ENCODE measurements at places on chromosomes 6 and 20.

- H3K4me3 ChIP-seq: no peak overlapping the region
- no peak for DNase-seq
- no peaks in the 10 kb centered on the region for H3K36me3 ChIP-seq
- H3K27ac ChIP-seq: no peak overlapping the region
- H3K4me1 ChIP-seq: no peaks in the 10 kb centered on the region
Observed at GRCh38 chr6:104597541-104598050, 262.1 kb downstream of the HACE1 start.

- H3K27me3 ChIP-seq: peaks cover 6% of the 10 kb centered on the region
- no peaks in the 10 kb centered on the region for H3K4me1 ChIP-seq
- no peak overlapping the region for H3K4me3 ChIP-seq
Observed at GRCh38 chr20:61949363-61949713, 116.3 kb downstream of the TAF4 start.

DNA sequence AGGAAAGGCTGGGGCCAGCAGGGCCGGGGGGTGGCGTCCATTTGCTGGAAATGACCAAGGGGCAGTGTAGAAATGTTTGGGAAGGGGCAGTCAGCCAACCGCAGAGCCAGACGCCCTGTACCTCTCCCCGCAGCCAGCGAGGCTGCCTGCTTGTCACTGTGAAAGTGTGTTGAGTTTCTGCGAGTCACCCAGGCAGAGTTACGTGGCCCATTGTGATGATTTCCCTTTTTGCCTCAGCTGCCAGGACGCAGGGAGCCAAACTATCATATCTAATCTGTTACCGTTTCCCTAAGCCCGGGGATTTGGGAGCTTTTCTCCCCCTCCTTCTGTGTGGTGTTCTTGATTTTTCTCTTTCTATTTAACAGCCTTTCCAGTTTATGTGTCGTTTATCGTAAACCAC lies 67.9 kb upstream of the STX16 start:
- H3K36me3 ChIP-seq: no peaks in the 10 kb centered on the region
- no peaks in the 10 kb centered on the region for H3K4me1 ChIP-seq
- H3K27ac ChIP-seq: no peak overlapping the region
- no peak overlapping the region for H3K4me3 ChIP-seq

- peaks cover 30% of the 10 kb centered on the region for H3K27me3 ChIP-seq
- peaks cover 12% of the 10 kb centered on the region for H3K4me1 ChIP-seq
- no peaks in the 10 kb centered on the region for H3K36me3 ChIP-seq
- no peak overlapping the region for H3K4me3 ChIP-seq
- DNase-seq: no peak
Observed at GRCh38 chr20:10216146-10216791, 2.4 kb upstream of the SNAP25 start.

GRCh38 chr6:14258695-14259593 lies 141.4 kb downstream of the CD83 start:
- DNase-seq: no peak
- H3K27ac ChIP-seq: no peak overlapping the region
- H3K27me3 ChIP-seq: no peaks in the 10 kb centered on the region
- H3K4me1 ChIP-seq: no peaks in the 10 kb centered on the region
- H3K4me3 ChIP-seq: no peak overlapping the region
- no peaks in the 10 kb centered on the region for H3K36me3 ChIP-seq

DNA sequence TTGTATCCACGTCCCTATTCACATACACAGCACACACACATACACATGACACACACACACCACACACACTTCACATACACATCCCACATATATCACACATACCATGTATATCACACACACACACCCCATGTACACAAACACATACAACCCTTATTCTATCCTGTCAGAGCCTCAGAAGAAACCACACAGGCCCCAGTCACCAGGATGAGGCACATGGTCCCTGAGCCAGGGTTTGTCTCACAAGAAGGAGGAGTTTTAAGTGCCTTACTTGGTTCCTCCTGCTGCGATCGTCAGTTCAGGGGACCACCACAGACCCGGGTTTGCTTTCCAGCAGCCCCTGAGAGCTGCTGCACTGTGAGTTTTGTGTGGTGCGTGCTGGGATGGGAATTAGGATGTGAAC lies 23.6 kb downstream of the BFSP1 start:
- peaks cover 4% of the 10 kb centered on the region for H3K4me1 ChIP-seq
- H3K27ac ChIP-seq: no peak overlapping the region
- H3K36me3 ChIP-seq: no peaks in the 10 kb centered on the region
- DNase-seq: no peak

GRCh38 chr6:113854531-113855499 lies 2.3 kb upstream of the MARCKS start:
- peaks cover 5% of the 10 kb centered on the region for H3K4me1 ChIP-seq
- H3K27me3 ChIP-seq: no peaks in the 10 kb centered on the region
- DNase-seq: peak; percentile 74
- H3K27ac ChIP-seq: peak overlapping the region; percentile 86

DNA sequence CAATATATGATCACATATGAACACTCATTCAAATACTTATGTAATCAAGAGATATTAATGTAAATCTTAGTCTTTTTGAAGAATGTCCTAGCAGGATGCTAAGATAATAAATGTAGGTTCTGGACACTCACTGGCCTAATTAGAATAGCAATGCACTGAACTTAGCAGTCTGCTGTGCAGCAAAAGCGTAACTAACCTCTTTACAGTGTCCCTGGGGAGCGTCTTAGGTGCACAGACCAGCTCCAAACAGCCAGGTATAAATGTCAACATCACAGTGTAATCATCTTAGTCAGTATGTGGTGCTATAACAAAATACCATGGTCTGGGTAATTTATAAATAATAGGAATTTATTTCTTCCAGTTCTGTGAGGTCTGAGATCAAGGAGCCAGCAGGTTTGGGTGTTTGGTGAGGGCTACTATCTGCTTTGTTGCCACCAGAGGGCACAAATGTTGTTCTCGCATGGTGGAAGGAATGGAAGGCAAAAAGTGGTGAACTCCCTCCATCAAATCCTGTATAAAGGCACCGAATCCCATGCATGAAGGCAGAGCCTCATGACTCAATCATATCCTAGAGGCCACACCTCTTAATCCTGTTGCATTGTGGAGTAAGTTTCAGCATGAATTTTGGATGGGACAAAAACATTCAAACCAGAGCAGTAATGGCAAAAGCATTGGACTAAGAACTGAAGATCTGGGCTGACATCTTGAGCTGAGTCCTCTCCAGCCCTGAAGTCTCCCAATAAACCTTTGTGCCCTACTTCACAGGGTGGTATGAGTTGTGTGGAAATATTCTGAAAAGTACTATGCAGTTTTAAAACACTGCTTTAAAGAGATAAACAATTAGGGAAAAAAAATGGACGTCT lies 41.8 kb upstream of the FOXO3 start:
- H3K27ac ChIP-seq: no peak overlapping the region
- no peaks in the 10 kb centered on the region for H3K27me3 ChIP-seq
- no peak overlapping the region for H3K4me3 ChIP-seq

- peak; percentile 61 for DNase-seq
- peaks cover 9% of the 10 kb centered on the region for H3K4me1 ChIP-seq
- H3K4me3 ChIP-seq: no peak overlapping the region
- H3K27ac ChIP-seq: peak overlapping the region; percentile 72
Observed at GRCh38 chr6:43421831-43422230, 5.5 kb upstream of the ABCC10 start.

GRCh38 chr6:113202852-113203714 lies 654.1 kb upstream of the MARCKS start:
- no peak overlapping the region for H3K27ac ChIP-seq
- H3K4me3 ChIP-seq: no peak overlapping the region
- DNase-seq: no peak

- H3K4me1 ChIP-seq: no peaks in the 10 kb centered on the region
- H3K27ac ChIP-seq: no peak overlapping the region
- H3K27me3 ChIP-seq: no peaks in the 10 kb centered on the region
Observed at GRCh38 chr6:4714961-4715501, 61.2 kb upstream of the CDYL start.

DNA sequence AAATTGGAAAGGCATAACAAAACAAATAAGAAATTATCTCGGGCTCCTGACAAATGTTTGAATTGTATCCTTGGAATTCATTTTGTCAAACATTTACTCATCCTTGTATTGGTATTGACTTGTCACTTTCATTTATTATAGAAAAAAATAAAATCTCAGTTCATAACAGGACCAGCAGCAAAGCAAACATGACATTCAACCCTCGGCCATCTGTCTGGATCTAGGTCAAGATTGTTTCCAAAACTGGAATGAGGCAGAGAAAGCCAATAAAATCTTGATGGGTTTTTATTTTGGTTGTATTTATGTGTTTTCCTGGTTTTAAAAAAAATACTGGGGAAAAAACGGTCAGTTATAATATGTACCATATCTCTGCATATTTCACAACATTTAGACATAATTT lies 42.9 kb upstream of the FABP7 start:
- H3K36me3 ChIP-seq: no peaks in the 10 kb centered on the region
- no peak for DNase-seq
- H3K27ac ChIP-seq: no peak overlapping the region
- H3K27me3 ChIP-seq: peaks cover 2% of the 10 kb centered on the region
- no peak overlapping the region for H3K4me3 ChIP-seq

DNA sequence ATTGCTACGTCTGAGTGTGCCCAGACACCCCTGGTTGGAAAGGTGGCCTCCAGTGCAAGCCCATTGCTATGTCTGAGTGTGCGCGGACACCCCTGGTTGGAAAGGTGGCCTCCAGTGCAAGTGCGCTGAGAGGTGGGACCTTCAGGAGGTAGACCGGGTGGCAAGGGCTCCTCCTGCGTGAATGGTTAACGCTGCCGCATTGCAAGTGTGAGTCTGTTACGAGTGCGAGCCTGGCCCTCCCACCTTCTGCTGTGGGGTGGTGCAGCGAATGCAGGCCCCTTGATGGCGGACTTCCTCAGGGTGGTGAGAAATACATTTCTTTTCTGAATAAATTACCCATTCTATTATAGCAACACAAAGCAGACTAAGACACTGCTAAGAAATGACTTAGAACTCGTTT lies 208.8 kb downstream of the DLL1 start:
- H3K4me1 ChIP-seq: no peaks in the 10 kb centered on the region
- no peaks in the 10 kb centered on the region for H3K36me3 ChIP-seq
- H3K27ac ChIP-seq: no peak overlapping the region
- no peaks in the 10 kb centered on the region for H3K27me3 ChIP-seq
- H3K4me3 ChIP-seq: no peak overlapping the region

DNA sequence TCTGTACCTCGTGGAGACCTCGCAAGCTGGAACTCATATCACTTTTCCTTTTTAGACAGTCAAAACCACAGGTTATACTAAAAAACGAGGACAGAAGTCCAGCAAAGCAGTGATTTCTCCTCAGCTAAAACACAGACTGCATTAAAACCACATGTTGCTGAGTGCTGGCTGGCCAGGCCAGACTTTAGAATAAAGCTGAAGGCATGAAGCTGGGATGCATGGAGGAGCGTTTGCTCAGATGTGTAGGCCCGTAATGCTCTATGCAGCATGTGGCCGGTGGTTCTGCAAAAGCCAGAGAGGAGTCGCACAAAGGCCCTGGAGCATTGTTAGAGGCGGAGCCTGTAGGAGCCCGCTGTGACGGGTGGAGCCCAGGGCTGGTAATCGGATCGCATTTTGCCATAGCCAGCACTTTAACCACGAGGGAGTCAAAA lies 83.6 kb downstream of the SMOC2 start:
- no peak for DNase-seq
- H3K4me3 ChIP-seq: no peak overlapping the region
- no peaks in the 10 kb centered on the region for H3K27me3 ChIP-seq
- H3K36me3 ChIP-seq: no peaks in the 10 kb centered on the region
- no peaks in the 10 kb centered on the region for H3K4me1 ChIP-seq
- no peak overlapping the region for H3K27ac ChIP-seq

DNA sequence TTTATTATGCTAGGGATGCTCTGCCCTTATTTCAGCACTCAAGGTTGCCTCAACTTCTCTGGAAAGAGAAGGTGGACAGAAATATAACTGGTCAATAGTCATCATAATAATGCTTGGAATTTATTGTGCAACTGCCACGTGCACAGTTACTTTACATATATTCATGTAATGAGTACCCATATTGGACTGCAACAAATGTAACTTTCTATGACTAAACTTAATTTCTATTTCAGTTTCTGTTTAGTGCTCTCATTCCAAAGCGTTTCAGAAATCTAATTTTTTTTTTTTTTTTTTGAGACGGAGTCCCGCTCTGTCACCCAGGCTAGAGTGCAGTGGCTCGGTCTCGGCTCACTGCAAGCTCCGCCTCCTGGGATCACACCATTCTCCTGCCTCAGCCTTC lies 28.3 kb upstream of the CD83 start:
- no peaks in the 10 kb centered on the region for H3K36me3 ChIP-seq
- H3K27me3 ChIP-seq: peaks cover 3% of the 10 kb centered on the region
- H3K4me3 ChIP-seq: no peak overlapping the region
- H3K4me1 ChIP-seq: no peaks in the 10 kb centered on the region
- no peak for DNase-seq
- H3K27ac ChIP-seq: no peak overlapping the region

- no peak overlapping the region for H3K4me3 ChIP-seq
- no peaks in the 10 kb centered on the region for H3K36me3 ChIP-seq
Observed at GRCh38 chr6:48068278-48069251, 42.4 kb downstream of the PTCHD4 start.
